Purkinje cell (primary cell): ENCODE measurements at places on chromosomes 4 and X. TPM values are rescaled to one million over a fixed set of nuclear protein-coding genes. Genes with fewer than 3 reads are reported as not detected.

SOD3 gene
- not detected in 2 replicates for polyA plus RNA-seq

TECRL gene
- polyA plus RNA-seq, result not detected in 2 replicates

GPRASP3 gene
- 15.6 and 17.8 TPM in 2 replicates for polyA plus RNA-seq

PCDH19 gene
- polyA plus RNA-seq, result 6.9 and 8.8 TPM in 2 replicates

FLNA gene
- 4.9 TPM in 1 of 2 replicates, not detected in the other for polyA plus RNA-seq

ZAR1 gene
- polyA plus RNA-seq, result not detected in 2 replicates

CHRDL1 gene
- 97.4 and 106 TPM in 2 replicates for polyA plus RNA-seq

ARHGEF38 gene
- 0.65 TPM in 1 of 2 replicates, not detected in the other for polyA plus RNA-seq

MAGT1 gene
- 5.5 and 6.2 TPM in 2 replicates for polyA plus RNA-seq

TMEM33 gene
- polyA plus RNA-seq, result 46.7 and 53.1 TPM in 2 replicates

PRDM5 gene
- polyA plus RNA-seq, result 4.3 and 11.8 TPM in 2 replicates

TEC gene
- polyA plus RNA-seq, result 0.06 TPM in 1 of 2 replicates, not detected in the other

ZDHHC9 gene
- polyA plus RNA-seq, result 13.2 and 18.5 TPM in 2 replicates

CFAP99 gene
- 0.32 and 1.3 TPM in 2 replicates for polyA plus RNA-seq
